ENCODE measurements at places on chromosomes 13 and 19. TPM values are rescaled to one million over a fixed set of nuclear protein-coding genes. Genes with fewer than 3 reads are reported as not detected.
A peak's percentile ranks its signal among the peaks of the same experiment; 100 is the strongest.

PLPP2 gene
- total RNA-seq: 120 TPM

ZNF224 gene
- 30.8 TPM for total RNA-seq

CBY2 gene
- not detected for total RNA-seq

TMPRSS9 gene
- total RNA-seq: not detected

FARP1 gene
- total RNA-seq: 97.3 TPM

MAST1 gene
- total RNA-seq: 0.88 TPM

ZNF331 gene
- total RNA-seq: 84.4 TPM

- no peak for DNase-seq
Measured at GRCh38 chr19:13277104-13277809, 127.0 kb downstream of the IER2 start.

GRCh38 chr13:21744149-21744548, 73.3 kb downstream of the FGF9 start:
- DNase-seq: no peak

- peak; percentile 67 for DNase-seq
Measured at GRCh38 chr19:40221858-40222619, 3.9 kb upstream of the TTC9B start.

- DNase-seq: no peak
Measured at GRCh38 chr19:15923702-15924101, 10.6 kb downstream of the CYP4F11 start.

DNA sequence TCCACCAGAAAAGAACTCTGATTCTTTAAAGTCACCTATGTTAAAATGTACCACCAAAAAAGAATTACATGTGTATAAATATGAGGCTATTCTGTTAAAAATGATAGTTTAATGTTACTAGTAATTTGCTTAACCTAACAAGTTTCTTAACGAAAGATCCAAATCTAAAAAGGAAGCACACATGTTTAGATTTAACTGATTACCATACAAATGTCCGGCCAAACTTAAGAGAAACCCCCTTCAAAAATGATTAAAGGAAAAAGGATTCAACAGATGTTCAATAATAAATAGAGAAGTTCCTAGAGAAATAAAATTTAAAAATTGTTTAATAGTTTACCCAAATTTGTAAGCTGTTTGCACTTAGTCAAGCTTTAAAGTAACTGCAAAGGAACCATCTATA, 5.0 kb upstream of the ZNF69 start:
- no peak for DNase-seq

DNA sequence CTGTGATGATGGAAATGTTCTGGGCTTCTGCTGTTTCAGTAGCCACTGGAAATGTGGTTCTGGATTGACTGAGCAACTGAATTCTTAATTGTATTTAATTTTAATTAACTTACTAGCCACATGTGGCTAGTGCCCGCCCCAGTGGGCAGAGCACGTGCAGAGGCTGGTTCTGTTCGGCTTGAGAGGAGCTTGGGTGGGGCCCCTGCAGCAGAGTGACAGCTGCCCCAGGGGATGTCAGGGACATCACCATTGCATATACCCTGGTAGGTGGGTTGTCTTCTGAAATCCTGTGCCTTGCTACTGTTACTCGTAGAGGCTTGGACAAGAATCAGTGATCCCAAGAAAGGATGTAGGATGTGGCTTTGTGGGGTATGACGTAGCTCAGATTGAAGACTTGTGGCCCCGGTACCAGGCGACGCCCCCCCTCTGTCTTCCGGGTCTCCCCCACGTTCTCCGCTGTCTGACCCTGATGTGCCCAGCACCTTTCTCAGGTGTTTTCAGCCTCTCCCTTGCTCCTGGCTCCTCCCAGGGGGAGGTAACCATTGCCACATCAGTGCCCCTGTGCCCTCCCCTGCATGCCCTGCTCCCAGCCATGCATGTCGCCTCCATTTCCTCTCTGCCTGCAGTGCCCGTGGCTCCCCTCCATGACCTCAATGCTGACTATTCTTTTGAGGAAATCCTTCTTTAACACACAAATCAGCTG, 102.6 kb upstream of the RNF113B start:
- DNase-seq: no peak

DNA sequence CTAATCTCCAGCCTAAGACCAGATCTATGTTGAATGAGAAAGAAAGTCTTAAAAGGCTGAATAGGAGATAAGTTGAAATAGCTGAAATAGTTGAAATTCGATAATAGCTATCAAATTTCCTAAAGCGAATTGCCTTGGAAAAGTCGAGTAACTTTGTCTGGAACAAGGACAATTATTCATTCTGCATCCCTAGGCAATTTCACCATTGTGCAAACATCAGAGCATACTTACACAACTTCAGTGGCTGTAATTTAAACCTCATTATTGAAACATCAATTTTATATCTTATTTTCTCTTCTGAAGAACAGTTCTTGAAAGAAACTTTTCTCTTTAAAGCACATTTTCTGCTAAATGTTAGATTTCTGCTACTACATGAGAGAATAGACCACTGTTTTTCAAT, 13.6 kb downstream of the TNFSF13B start:
- DNase-seq: no peak

DNA sequence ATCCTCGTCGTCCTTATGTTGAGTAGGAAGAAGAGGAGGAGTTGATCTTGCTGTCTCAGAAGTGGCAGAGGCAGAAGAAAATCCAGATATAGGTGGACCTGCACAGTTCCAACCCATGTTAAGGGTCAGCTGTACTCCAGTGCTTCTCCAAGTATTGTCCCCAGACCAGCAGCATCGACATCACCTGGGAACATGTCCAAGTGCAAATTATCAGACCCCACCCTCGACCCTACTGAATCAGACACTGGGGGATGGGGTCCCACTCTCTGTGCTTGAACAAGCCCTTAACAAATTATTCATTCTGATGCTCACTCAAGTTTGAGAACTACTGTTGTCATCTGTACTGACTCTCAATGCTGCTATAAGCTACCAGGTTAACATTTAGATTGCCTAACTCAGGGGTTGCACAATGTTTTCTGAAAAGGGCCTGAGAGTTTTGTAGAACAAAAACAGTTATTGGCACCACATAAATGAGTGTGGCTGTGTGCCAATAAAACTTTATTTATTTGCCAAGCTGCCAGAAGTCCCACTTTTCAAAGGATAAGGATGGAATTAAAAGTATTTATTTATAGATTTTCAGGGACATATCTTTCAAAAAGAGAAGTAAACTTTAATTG, 226.7 kb upstream of the IPO5 start:
- no peak for DNase-seq

DNA sequence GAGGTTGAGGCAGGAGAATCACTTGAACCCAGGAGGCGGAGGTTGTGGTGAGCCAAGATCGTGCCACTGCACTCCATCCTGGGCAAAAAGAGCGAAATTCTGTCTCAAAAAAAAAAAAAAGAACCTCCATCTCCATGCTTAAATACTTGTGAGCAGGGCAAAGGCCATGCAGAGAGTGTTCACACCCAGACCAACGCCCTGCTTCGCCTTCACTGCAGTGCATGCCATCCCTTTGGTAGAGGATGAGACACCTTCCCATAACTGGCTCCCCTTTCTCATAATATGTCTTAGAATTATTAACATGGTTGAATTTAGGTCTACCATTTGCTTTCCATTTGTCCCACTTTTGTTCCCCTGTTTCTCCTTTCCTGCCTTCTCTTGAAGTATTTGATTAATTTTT, 15.4 kb downstream of the BBC3 start:
- no peak for DNase-seq

DNA sequence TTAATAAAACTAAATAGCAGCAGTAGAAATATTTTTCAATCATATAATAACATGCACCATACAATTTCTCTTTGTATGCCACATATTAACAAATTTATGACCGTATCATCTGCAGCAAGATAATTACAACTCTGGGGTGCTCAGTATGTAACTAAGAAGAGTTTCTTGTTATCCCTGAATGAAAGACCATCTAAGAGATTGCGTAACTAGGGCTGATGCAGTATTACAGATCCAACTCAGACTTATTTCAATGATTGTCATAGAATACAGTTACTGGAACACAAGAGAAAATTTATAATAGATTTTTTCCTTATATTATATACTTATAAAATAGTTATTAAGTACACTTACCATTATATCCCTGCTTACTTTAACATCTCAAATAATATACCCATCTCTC, 305.1 kb downstream of the SLITRK1 start:
- no peak for DNase-seq

Data from breast epithelium (tissue), 4 donors.